ENCODE measurements at places on chromosomes 6 and 20. TPM values are rescaled to one million over a fixed set of nuclear protein-coding genes. Genes with fewer than 3 reads are reported as not detected.

Gene OPRL1
- 1.5 TPM for total RNA-seq

Gene OR2H2
- not detected for total RNA-seq

Gene TBC1D7
- 24.9 TPM for total RNA-seq

Gene RIPOR2
- 0.69 TPM for total RNA-seq

Gene SIGLEC1
- 0.02 TPM for total RNA-seq

Gene NKAIN2
- not detected for total RNA-seq

Gene NKX2-2
- total RNA-seq: not detected

Gene CST11
- not detected for total RNA-seq

Gene SUMO4
- not detected for total RNA-seq

Gene SNRNP48
- 9.7 TPM for total RNA-seq

Gene NOX3
- total RNA-seq: not detected

Gene PPIL6
- total RNA-seq: 4.7 TPM

Gene SAMD10
- total RNA-seq: not detected

Gene SLC17A3
- 0.86 TPM for total RNA-seq

Gene IMPG1
- total RNA-seq: not detected

Gene PRDM13
- total RNA-seq: 1.0 TPM

Gene HSPA12B
- 0.47 TPM for total RNA-seq

Gene TCFL5
- total RNA-seq: 4.3 TPM

Gene VWA7
- total RNA-seq: 1.7 TPM

Gene TFAP2C
- total RNA-seq: 14.6 TPM

Gene CCN5
- 34.3 TPM for total RNA-seq

Gene CAGE1
- total RNA-seq: 0.04 TPM

Gene COX4I2
- not detected for total RNA-seq

Gene COL21A1
- 0.56 TPM for total RNA-seq

Gene TAGAP
- total RNA-seq: not detected

Gene HTR1E
- total RNA-seq: not detected

Gene CST7
- not detected for total RNA-seq

Gene PLEKHG1
- 0.71 TPM for total RNA-seq

Gene HLA-DRA
- total RNA-seq: not detected

Gene DNMT3B
- 4.0 TPM for total RNA-seq

Gene CASS4
- total RNA-seq: 0.07 TPM

Gene MUC21
- not detected for total RNA-seq

Gene OR2J1
- not detected for total RNA-seq

Gene TCF19
- total RNA-seq: 15.3 TPM

Gene SLC26A8
- not detected for total RNA-seq

Gene GPR6
- total RNA-seq: not detected

Gene PRKN
- total RNA-seq: not detected

Gene DEFB124
- 0.32 TPM for total RNA-seq

Gene HRH3
- not detected for total RNA-seq

Gene BMP6
- 14.8 TPM for total RNA-seq

Gene GRM1
- not detected for total RNA-seq

Gene VGLL2
- not detected for total RNA-seq

Gene EPB41L2
- 38.3 TPM for total RNA-seq

Gene PRICKLE4
- total RNA-seq: 0.63 TPM

Gene IL17F
- not detected for total RNA-seq

Gene F13A1
- not detected for total RNA-seq

Measured in A549 treated with dexamethasone at 1 μM for 4 hours (cell line).